Large intestine (tissue), 12 donors: ENCODE measurements at places on chromosomes 7 and 10. TPM values are rescaled to one million over a fixed set of nuclear protein-coding genes. Genes with fewer than 3 reads are reported as not detected.

DNA sequence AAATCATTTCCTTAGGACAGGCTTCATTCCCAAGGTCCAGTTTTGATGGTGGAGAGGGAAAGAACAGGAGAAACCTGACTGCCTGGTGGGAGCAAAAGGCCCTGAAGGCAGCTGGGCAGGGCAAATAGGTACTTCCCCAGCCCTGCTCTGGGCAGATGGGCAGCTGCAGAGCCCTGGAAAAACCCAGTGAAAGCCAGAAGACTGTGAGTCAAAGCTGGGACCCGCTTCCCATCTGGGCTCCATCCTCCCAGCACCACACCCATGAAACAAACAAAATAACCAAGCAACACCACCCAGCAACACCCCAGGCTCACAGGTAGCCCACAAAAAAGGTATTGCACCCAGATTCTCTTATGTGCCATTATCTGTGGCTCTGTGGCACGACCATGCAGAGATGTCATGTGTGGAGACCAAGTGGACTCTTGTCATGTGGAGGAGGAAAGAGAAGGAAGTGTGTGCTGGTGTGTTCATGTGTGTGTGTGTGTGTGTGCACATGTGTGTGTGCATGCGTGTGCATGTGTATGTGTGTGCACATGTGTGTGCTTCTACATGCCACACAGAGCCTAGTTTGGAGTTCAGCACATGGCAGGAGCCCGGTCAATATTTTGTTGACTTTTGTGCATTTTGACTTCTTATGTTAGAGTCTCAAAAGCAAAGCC lies 9.8 kb downstream of the CLRN3 start:
- DNase-seq: peak; percentile 51

GRCh38 chr10:130551676-130552075 lies 415.5 kb downstream of the GLRX3 start:
- no peak for DNase-seq

The KCNH2 gene
- 8.1 TPM for polyA plus RNA-seq

The FXYD4 gene
- polyA plus RNA-seq: not detected

DNA sequence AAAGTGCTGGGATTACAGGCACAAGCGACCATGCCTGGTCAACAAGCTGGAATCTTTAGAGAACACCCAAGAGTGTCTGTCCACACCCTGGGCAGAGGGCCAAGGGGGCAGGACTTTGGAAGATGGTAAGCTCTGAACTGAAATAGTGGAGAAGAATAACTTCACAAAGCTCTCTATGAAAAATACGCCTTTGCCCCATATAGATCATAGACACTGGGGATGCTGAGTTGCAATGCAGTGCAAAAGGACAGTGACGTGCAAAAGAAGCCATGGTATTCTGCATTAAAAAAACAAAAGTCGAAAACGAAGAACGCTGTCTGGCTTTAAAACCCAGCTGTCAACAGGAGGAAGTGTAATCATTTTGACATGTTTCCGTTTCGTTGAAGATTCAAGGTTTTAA lies 353.6 kb downstream of the CALN1 start:
- no peak for DNase-seq

GRCh38 chr10:90935581-90936275 lies 14.8 kb upstream of the ANKRD1 start:
- no peak for DNase-seq

The BMPER gene
- 4.9 TPM for polyA plus RNA-seq

The EIF3A gene
- polyA plus RNA-seq: 147 TPM

The HYCC1 gene
- 39.0 TPM for polyA plus RNA-seq

- no peak for DNase-seq
Measured at GRCh38 chr10:63003816-63004453, 129.2 kb upstream of the NRBF2 start.

GRCh38 chr7:137804836-137805235 lies 41.9 kb downstream of the DGKI start:
- DNase-seq: no peak

GRCh38 chr10:12720217-12720981 lies 281.1 kb downstream of the CCDC3 start:
- peak; percentile 71 for DNase-seq

The SPDYE16 gene
- 1.2 TPM for polyA plus RNA-seq
